ENCODE measurements at places on chromosomes 4 and X. TPM values are rescaled to one million over a fixed set of nuclear protein-coding genes. Genes with fewer than 3 reads are reported as not detected.

The LUZP4 gene
- total RNA-seq: not detected

The NAP1L2 gene
- total RNA-seq: 5.5 TPM

The FANCB gene
- 9.9 TPM for total RNA-seq

The PF4V1 gene
- not detected for total RNA-seq

The PABPC1L2A gene
- total RNA-seq: not detected

The LINC00632 gene
- total RNA-seq: not detected

The FAM133A gene
- total RNA-seq: not detected

The MAGEC1 gene
- not detected for total RNA-seq

- no peak for DNase-seq
- no peaks in the 10 kb centered on the region for H3K36me3 ChIP-seq
- no peaks in the 10 kb centered on the region for H3K4me1 ChIP-seq
- no peak overlapping the region for H3K4me3 ChIP-seq
Measured at GRCh38 chrX:141787655-141788054, 50.5 kb upstream of the MAGEC3 start.

- no peaks in the 10 kb centered on the region for H3K4me1 ChIP-seq
- H3K4me3 ChIP-seq: no peak overlapping the region
- DNase-seq: no peak
- H3K27me3 ChIP-seq: peaks cover 6% of the 10 kb centered on the region
Measured at GRCh38 chrX:97685753-97686152, 802.0 kb downstream of the RPA4 start.

- H3K36me3 ChIP-seq: peaks cover 4% of the 10 kb centered on the region
- H3K27me3 ChIP-seq: no peaks in the 10 kb centered on the region
- peaks cover 19% of the 10 kb centered on the region for H3K4me1 ChIP-seq
Measured at GRCh38 chrX:110003167-110004156, 548 bp downstream of the TMEM164 start.

GRCh38 chr4:81634165-81634564 lies 162.5 kb upstream of the RASGEF1B start:
- DNase-seq: no peak
- H3K4me3 ChIP-seq: no peak overlapping the region
- no peak overlapping the region for H3K27ac ChIP-seq
- no peaks in the 10 kb centered on the region for H3K27me3 ChIP-seq

GRCh38 chr4:185566425-185566824 lies 31.1 kb upstream of the PDLIM3 start:
- no peak for DNase-seq
- H3K4me1 ChIP-seq: no peaks in the 10 kb centered on the region
- H3K4me3 ChIP-seq: no peak overlapping the region
- H3K27me3 ChIP-seq: peaks cover 11% of the 10 kb centered on the region
- no peaks in the 10 kb centered on the region for H3K36me3 ChIP-seq
- H3K27ac ChIP-seq: no peak overlapping the region

DNA sequence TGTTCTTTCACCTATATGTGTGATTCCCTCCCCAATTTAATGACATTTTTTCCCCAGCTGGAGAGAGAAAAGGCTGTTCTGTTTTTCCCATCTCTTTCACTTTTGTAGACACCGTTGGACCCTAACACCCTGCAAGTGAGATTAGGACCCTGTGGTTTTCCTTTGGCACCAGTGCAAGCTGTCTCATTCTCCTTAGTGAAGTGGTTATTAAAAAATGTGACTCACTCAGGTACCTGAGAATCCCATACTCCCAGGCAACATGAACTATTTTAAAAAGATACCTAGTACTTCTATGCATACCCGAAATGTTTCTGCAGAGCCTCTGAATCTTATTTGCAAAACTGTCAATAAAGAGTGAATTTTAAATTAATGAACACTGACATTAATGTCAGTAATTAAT lies 175.7 kb upstream of the TBC1D9 start:
- H3K27ac ChIP-seq: no peak overlapping the region
- H3K36me3 ChIP-seq: no peaks in the 10 kb centered on the region
- H3K4me3 ChIP-seq: no peak overlapping the region
- peaks cover 10% of the 10 kb centered on the region for H3K27me3 ChIP-seq

- peaks cover 63% of the 10 kb centered on the region for H3K27me3 ChIP-seq
- H3K27ac ChIP-seq: no peak overlapping the region
- H3K4me3 ChIP-seq: peak overlapping the region; percentile 26
- DNase-seq: no peak
Measured at GRCh38 chr4:141131723-141132071, 1.6 kb downstream of the RNF150 start.

DNA sequence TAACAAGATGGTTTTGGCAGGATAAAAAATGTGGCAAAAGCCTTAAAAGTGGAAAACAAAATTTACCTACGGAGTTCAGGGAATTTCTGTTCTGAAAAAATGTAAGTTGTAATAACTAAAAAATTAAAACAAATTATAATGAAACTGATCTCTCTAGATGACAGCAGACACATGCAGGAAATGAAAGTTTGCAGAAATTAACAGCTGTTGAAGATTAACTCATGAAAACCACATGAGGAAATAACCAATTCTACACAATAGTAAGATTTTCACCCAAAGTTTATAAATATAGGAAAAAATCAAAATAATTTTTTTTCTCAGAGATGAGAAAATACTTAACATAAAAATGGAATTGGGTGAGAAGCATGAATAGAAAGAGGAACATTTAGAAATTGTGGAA lies 47.5 kb upstream of the UGT2B15 start:
- DNase-seq: no peak
- no peak overlapping the region for H3K4me3 ChIP-seq
- no peaks in the 10 kb centered on the region for H3K27me3 ChIP-seq

DNA sequence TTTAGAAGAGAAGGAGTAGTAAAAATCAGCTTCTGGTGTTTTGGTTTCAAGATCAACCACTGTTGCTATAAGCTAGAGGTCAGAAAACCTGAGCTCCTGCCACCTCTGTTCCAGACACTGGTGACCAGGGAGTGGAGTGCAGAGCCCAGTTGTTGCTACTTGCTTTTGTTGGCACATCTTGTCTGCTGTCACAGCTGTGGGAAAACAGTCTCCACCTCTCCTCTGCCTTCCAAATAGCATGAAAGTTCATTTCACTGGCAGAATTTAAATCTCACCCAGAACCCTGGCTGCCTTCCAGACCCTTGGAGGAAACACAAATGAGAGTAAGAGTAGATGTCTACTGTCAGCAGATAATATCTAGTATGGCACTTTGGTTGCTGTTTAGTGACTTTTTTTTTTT lies 297.5 kb upstream of the KLF3 start:
- no peak overlapping the region for H3K4me3 ChIP-seq
- H3K36me3 ChIP-seq: no peaks in the 10 kb centered on the region
- H3K4me1 ChIP-seq: no peaks in the 10 kb centered on the region
- H3K27me3 ChIP-seq: peaks cover 2% of the 10 kb centered on the region
- H3K27ac ChIP-seq: no peak overlapping the region
- DNase-seq: no peak

- H3K4me1 ChIP-seq: no peaks in the 10 kb centered on the region
- DNase-seq: no peak
- no peaks in the 10 kb centered on the region for H3K27me3 ChIP-seq
Measured at GRCh38 chr4:141065872-141066271, 67.4 kb downstream of the RNF150 start.

- H3K27ac ChIP-seq: no peak overlapping the region
- no peaks in the 10 kb centered on the region for H3K27me3 ChIP-seq
- no peaks in the 10 kb centered on the region for H3K4me1 ChIP-seq
- H3K36me3 ChIP-seq: no peaks in the 10 kb centered on the region
Measured at GRCh38 chr4:28966982-28967381, 1753.2 kb upstream of the PCDH7 start.

DNA sequence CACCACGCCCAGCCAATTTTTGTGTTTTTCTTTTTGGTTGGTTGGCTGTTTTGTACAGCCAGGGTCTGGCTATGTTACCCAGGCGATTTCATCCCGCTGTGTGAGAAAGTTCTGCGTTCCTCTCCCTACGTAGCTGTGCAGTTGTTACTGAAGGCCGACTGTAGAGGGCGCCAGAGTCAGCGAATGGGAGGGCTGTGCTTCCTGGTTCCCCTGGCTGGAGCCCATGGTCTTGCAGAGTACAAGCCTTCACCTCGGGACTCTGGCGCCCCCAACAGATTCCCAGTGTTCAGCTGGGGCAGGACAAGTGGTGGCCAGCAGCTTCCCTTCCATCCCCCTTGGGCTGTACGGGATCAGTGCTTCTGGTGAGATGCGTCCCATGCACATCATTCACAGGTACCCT lies 5.6 kb upstream of the CT45A1 start:
- H3K27me3 ChIP-seq: no peaks in the 10 kb centered on the region
- no peak overlapping the region for H3K4me3 ChIP-seq
- H3K4me1 ChIP-seq: no peaks in the 10 kb centered on the region
- DNase-seq: peak; percentile 40
- H3K36me3 ChIP-seq: no peaks in the 10 kb centered on the region
- no peak overlapping the region for H3K27ac ChIP-seq

GRCh38 chrX:130563476-130563875 lies 161.7 kb downstream of the RBMX2 start:
- no peaks in the 10 kb centered on the region for H3K27me3 ChIP-seq
- no peaks in the 10 kb centered on the region for H3K36me3 ChIP-seq
- no peak overlapping the region for H3K27ac ChIP-seq
- H3K4me3 ChIP-seq: no peak overlapping the region

- DNase-seq: no peak
- no peaks in the 10 kb centered on the region for H3K4me1 ChIP-seq
- no peak overlapping the region for H3K4me3 ChIP-seq
Measured at GRCh38 chr4:146095091-146095690, 80.3 kb upstream of the LSM6 start.

- no peak for DNase-seq
- H3K36me3 ChIP-seq: no peaks in the 10 kb centered on the region
- H3K4me3 ChIP-seq: no peak overlapping the region
- peaks cover 5% of the 10 kb centered on the region for H3K27me3 ChIP-seq
- no peak overlapping the region for H3K27ac ChIP-seq
Measured at GRCh38 chr4:1512051-1512737, 106.0 kb upstream of the NKX1-1 start.

GRCh38 chr4:133130171-133130570 lies 18.9 kb upstream of the PCDH10 start:
- no peaks in the 10 kb centered on the region for H3K4me1 ChIP-seq
- H3K36me3 ChIP-seq: no peaks in the 10 kb centered on the region
- H3K27ac ChIP-seq: no peak overlapping the region
- H3K27me3 ChIP-seq: no peaks in the 10 kb centered on the region

DNA sequence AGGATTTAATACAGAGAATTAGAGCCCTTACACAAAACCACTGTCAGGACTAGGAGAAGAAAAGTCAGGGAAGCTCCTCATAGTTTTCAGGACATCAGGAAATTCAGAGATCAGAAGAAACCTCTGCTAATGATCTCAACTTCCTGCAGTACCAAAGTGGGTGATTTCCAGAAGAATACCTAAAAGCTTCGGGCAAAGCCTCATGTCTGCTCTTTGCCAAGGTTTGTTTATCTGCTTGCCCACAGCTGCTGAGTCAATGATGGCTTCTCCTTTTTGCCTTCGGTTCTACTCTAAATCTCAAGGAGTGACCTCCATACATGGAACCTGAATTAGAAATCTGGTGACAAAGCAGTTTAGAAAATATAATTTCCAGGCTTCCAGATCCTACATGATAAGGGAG lies 68.4 kb downstream of the USP38 start:
- no peaks in the 10 kb centered on the region for H3K27me3 ChIP-seq
- no peak for DNase-seq
- H3K4me3 ChIP-seq: no peak overlapping the region
- no peaks in the 10 kb centered on the region for H3K4me1 ChIP-seq

DNA sequence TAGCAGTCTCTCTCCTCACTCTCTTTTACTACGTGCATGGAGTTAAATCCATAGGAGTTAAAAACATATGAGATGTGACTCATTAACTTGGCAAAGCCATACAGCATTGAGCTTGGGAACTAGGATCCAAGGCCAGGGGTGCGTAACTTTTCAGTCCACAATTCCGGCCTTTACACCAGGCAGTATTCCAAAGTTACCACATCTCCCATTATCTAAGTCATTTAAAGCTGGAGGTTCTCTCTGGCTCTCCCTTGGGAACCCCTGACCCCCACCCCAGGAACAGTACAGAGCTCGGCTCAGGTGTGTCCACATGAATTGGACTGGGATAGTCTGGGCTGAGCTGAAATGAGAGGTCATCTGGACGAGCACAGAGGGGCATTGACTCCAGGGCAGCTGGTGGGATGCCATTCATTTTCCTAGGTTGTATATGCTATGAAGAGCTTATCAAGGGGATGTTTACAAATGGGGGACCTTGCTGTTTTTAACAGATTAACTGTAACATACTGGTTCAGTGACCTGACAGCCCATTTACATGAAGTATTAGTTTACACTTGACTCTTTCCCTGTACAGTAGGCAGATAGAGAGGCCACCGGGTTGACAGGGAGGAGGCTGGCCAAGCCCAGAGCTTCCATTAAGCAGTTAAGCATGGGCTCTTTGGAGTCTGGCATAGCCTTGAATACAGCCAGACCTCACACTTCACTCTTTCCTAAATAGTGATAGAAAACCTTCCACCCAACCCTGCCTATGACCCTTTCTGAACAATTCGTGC lies 128.8 kb downstream of the RAB28 start:
- no peak overlapping the region for H3K27ac ChIP-seq
- H3K27me3 ChIP-seq: no peaks in the 10 kb centered on the region
- peaks cover 7% of the 10 kb centered on the region for H3K36me3 ChIP-seq

GRCh38 chrX:2266445-2267349 lies 234.1 kb downstream of the DHRSX start:
- H3K27me3 ChIP-seq: no peaks in the 10 kb centered on the region
- DNase-seq: no peak
- no peak overlapping the region for H3K27ac ChIP-seq
- H3K36me3 ChIP-seq: peaks cover 8% of the 10 kb centered on the region

DNA sequence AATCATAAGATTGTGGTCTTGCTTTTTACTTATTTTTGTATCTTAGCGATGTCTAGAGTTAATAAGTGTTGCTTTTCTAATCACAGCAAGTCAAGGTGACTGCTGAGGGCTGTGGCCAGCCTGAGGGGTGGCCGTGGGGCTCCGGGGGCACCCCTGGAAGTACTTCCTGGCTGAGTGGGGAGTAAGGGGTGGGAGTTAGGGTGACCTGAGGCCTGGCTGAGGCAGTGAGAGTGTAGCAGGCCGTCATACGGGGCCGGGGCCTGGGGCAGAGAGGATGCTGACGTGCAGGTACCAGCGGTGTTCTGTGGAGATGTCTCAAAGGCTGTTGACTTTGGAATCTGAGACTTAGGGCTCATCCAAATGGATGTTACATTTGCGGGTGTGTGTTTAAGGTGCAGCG lies 29.3 kb downstream of the PIGG start:
- no peak for DNase-seq
- H3K4me3 ChIP-seq: no peak overlapping the region
- H3K27ac ChIP-seq: no peak overlapping the region
- H3K4me1 ChIP-seq: peaks cover 3% of the 10 kb centered on the region
- H3K27me3 ChIP-seq: no peaks in the 10 kb centered on the region
- H3K36me3 ChIP-seq: peaks cover 69% of the 10 kb centered on the region

Data from activated naive CD8-positive, alpha-beta T cell treated with anti-CD3 and anti-CD28 coated beads, Interleukin-2, amount 10 ng/mL, durations not matched to agents 7 days and 5 days (primary cell).